Dermis blood vessel endothelial cell (primary cell): ENCODE measurements at places on chromosomes 3 and 15. TPM values are rescaled to one million over a fixed set of nuclear protein-coding genes. Genes with fewer than 3 reads are reported as not detected.
A peak's percentile ranks its signal among the peaks of the same experiment; 100 is the strongest.

- no peak for DNase-seq
Measured at GRCh38 chr3:186052096-186052840, 56.6 kb downstream of the ETV5 start.

GRCh38 chr3:133662278-133662651 lies 524 bp upstream of the TOPBP1 start:
- peak; percentile 43 for DNase-seq

DNA sequence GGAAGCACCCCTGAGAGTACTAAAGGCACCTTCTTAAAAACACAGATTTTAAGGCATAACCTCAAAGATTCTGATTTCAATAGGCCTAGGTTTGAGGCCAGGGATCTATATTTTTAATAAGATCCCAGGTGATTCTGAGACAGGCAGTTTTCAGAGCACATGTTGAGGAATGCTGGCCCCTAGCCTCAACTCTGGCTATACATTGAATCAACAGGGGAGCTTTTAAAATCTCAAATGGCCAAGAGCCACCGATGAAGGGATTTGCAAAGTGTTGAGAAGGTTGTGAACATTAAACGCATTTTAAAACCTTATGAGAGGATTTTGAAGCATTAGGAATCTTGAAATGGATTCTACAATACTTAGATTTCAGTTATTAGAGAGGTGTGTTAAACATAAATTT lies 268.8 kb upstream of the ARHGEF26 start:
- DNase-seq = no peak

DNA sequence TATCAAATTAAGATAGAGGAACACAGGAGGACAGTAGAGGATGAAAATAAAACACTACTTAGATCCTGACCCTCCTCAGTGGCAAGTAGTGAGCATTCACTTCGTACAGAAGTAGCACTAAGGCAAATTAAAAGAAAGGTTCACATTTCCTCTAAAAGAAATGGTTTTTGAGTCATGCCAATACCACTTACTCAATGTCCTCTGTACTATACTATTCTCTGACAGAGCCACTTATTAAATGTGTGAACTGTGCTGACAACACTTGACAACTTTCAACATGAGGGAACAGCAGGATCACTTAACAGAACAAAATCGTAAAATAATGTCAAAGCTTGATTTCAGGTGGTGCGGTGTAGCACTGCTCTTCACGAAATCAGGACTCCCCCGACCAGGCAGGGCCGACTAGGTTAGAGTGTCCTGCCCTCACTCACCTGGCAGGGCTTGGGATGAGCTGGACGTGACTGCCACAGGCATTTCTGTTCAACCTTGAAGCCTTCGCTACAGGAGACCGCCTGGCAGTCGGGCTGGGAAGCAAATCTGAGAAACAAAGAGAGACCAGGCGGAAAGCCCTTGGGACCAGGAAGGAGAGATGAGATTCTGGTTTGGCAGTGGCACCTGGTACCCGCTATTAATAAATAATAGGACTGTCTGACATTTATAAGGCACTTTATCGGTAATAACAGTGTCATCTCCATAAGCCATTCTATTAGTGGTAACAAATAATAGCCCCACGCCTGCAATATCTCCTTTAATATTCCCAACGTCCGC lies 611 bp upstream of the SLC27A2 start:
- DNase-seq = no peak

The SMCO1 gene
- not detected in 2 replicates for total RNA-seq

The DCBLD2 gene
- total RNA-seq = 19.6 and 23.4 TPM in 2 replicates

The PLS1 gene
- 0.85 and 2.2 TPM in 2 replicates for total RNA-seq
